ENCODE measurements at places on chromosomes 7 and 10.

GRCh38 chr7:37096341-37096740, 352.3 kb downstream of the ELMO1 start:
- no peak overlapping the region for H3K27ac ChIP-seq
- H3K36me3 ChIP-seq, result 0 out of 2 replicates have a peak, but pooled peaks cover 3% of the 10 kb centered on the region
- no peaks in the 10 kb centered on the region for H3K27me3 ChIP-seq
- DNase-seq, result no peak
- H3K4me1 ChIP-seq, result peaks cover 18% of the 10 kb centered on the region

DNA sequence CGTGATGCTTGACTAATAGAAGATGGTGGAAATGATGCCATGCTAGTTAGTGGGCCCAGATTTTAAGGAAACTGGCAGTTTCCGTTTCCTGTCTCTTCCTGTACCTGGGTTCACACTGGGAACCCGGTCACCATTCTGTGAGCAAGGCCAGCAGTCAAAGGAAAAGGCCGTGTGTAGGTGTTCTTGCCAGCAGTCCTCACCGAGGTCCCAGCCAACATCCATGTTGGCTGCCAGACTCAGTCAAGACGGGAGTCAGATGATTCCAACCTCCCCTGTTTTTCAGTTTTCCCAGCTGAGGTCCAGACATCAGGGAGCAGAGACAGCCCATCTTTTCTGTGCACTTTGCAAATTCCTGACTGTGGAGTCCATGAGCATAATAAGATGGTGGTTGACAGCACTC, 15.2 kb upstream of the PILRB start:
- H3K4me1 ChIP-seq, result peaks cover 23% of the 10 kb centered on the region
- no peak for DNase-seq

- no peak overlapping the region for H3K27ac ChIP-seq
- H3K27me3 ChIP-seq, result no peaks in the 10 kb centered on the region
- no peak for DNase-seq
- H3K4me1 ChIP-seq, result no peaks in the 10 kb centered on the region
- no peak overlapping the region for H3K4me3 ChIP-seq
Measured at GRCh38 chr7:96346293-96346953, 24.5 kb upstream of the SLC25A13 start.

- no peak overlapping the region for H3K4me3 ChIP-seq
- no peaks in the 10 kb centered on the region for H3K36me3 ChIP-seq
- no peak for DNase-seq
- H3K27me3 ChIP-seq, result no peaks in the 10 kb centered on the region
- no peaks in the 10 kb centered on the region for H3K4me1 ChIP-seq
Measured at GRCh38 chr7:80255656-80256055, 121.0 kb downstream of the GNAI1 start.

DNA sequence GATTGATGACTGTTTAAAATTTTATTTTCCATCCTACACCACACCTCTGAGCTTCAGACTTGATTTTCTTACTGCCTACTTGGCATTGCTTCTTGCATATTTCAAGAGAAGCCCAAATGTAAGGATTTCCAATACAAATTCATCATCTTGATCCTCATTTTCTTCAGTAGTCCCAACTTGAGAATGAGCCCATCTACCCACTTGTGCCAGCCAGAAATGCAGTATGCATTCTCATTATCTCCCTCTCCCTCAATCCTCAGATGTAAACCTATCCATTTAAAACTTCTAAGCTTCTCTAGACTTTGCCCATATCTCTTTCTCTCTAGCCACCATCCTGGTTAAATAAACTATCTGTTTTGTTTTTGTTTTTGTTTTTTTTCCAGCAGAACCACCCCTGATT, 22.4 kb upstream of the EGFR start:
- no peaks in the 10 kb centered on the region for H3K36me3 ChIP-seq
- no peak overlapping the region for H3K27ac ChIP-seq
- H3K27me3 ChIP-seq, result no peaks in the 10 kb centered on the region
- no peak overlapping the region for H3K4me3 ChIP-seq
- H3K4me1 ChIP-seq, result no peaks in the 10 kb centered on the region
